ENCODE measurements at places on chromosomes 6 and 20.
A peak's percentile ranks its signal among the peaks of the same experiment; 100 is the strongest.

- DNase-seq = no peak
Measured at GRCh38 chr6:161227004-161227960, 46.6 kb downstream of the AGPAT4 start.

- no peak for DNase-seq
Measured at GRCh38 chr6:98215531-98215930, 618.8 kb upstream of the POU3F2 start.

DNA sequence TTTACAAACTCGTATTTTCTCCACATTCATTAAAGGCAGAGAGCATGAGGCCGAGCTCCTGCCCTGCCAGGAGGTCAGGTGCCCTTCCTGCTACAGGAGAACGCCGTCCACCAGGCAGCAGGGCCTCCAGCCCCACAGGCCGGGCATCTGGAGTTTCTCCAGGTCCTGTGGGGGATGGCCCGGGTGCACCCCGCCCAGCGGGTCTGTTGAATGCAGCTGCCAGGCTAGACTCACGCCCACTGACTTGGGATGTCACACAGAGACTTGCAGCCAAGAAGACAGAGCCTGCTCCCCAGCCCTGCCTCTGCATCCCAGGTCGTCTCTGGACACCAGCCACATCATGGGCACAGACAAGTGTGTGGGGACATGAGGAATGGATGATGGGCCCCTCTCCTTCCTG is 376.4 kb downstream of the CDH4 start:
- DNase-seq = no peak

DNA sequence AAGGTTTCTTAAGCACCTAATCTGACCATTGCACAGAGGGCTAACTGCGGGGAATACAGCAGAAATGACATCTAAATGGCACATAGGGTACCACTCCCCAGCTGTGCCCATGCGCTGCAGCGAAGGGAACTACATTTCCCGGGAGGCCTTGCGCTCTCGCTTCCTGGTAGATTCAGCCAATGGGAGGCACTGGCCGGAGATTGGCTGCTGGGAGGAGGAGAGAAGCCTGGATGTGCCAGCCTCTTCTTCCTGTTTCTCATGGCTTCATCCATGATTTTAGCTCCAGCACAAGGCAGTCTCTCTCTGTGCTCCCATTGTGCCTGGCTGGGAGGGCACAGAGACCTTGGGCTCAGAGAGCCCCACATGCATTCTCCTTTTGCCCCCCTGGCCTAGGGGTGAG is 101.7 kb upstream of the FOXA2 start:
- DNase-seq = peak; percentile 81

DNA sequence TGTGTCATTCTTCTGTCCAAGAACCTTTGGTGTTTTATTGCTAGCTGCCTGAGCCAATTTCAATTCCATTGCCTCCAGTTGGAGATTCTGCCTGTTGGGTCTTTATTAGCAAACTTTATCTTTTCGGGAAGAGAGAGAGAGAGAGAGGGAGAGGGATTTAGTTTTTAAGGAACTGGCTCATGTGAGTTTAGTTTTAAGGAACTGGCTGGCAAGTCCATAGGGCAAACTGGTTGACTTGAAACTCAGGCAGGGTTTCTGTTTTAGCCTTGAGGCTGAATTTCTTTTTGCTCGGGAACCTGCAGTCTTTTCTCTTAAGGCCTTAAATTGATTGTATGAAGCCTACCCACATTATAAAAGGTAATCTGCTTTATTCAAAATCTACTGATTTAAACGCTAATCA is 23.0 kb downstream of the BCKDHB start:
- no peak for DNase-seq

- DNase-seq = peak; percentile 63
Measured at GRCh38 chr6:134175532-134176263, 123.3 kb upstream of the SLC2A12 start.

DNA sequence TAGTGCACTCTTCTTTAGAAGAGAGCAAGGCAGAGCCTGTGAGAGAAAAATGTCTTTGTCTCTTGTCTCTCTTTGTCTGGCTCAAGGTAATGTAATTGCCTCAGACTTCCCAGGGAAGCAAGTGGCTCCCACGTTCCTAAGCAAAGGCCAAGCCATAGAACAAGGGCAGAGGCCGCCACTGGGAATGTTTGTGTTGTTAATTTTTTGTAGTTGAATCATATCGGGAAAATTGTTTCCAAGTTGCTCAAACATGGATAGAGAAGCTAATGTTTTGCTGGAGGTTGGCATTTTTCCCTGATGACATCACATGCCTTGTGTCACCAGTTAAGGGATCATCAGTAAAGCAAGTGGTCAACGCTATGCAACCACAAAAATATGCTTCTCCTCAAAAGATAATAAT is 211.5 kb upstream of the FOXA2 start:
- peak; percentile 80 for DNase-seq

GRCh38 chr6:30074331-30075093 is 1.1 kb downstream of the RNF39 start:
- DNase-seq = no peak

GRCh38 chr20:11376998-11377397 is 540.7 kb upstream of the BTBD3 start:
- DNase-seq = no peak
